ENCODE measurements at places on chromosomes 3 and 15.

- no peak for DNase-seq
These were observed 40.8 kb downstream of the BFSP2 start for GRCh38 chr3:133440652-133441051.

DNA sequence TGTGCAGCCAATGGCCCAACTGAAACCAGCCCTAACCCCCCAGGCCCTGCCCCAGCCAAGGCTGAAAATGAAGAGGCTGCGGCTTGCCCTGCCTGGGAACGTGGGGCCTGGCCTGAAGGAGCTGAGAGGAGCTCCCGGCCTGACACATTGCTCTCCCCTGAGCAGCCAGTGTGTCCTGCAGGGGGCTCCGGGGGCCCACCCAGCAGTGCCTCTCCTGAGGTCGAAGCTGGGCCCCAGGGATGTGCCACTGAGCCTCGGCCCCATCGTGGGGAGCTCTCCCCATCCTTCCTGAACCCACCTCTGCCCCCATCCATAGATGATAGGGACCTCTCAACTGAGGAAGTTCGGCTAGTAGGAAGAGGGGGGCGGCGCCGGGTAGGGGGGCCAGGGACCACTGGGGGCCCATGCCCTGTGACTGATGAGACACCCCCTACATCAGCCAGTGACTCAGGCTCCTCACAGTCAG is 11.2 kb downstream of the MAP1A start:
- DNase-seq = no peak

GRCh38 chr3:84820906-84821305 is 137.9 kb upstream of the CADM2 start:
- DNase-seq = no peak

- no peak for DNase-seq
These were observed 199.4 kb upstream of the ARRDC4 start for GRCh38 chr15:97761110-97761509.

- DNase-seq = no peak
These were observed 46.7 kb downstream of the MESD start for GRCh38 chr15:80942746-80943565.

All from globus pallidus (tissue), 1 donor.